ENCODE measurements at places on chromosomes 7 and 10.

DNA sequence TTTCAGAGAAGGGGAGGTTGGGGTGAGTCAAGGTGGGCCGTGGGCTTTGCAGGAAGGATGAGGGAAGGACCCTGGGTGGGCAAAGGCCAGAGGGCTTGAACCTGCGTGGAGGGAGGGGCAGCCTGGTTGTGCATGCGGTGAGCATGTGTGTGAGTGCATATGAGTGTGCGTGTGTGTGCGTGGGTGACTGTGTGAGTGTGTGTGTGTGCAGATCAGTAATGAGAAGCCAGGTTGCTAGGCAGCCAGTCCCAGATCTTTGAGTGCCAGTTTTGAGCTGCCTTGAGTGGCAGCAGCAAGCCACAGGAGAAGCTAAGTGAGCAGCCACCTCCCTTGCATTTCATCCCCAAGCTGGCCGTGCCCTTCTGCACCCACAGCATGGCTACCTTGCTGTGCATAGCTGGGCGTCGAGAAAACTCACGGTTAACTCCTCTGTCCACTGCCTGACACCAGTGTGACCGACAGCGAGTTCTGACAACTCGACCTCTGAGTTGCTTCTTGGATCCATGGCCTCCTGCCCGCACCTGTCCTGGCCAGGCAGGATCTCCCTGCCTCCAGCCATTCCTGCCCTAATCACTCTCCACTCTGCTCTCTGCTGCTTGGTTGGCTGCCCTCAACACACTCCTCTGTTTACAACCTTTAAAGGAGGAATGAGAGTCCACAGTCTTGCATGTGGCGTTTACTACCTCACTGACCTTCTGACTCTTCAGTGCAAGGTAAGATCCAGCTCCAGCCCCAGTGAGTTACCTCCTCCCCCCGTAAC lies 775.4 kb downstream of the TYW1 start:
- no peak for DNase-seq

GRCh38 chr10:3510741-3511140 lies 274.3 kb downstream of the KLF6 start:
- DNase-seq = no peak

- no peak for DNase-seq
Measured at GRCh38 chr10:121615836-121616235, 17.6 kb upstream of the FGFR2 start.

- no peak for DNase-seq
Measured at GRCh38 chr7:28807396-28807994, 150.6 kb downstream of the TRIL start.

DNA sequence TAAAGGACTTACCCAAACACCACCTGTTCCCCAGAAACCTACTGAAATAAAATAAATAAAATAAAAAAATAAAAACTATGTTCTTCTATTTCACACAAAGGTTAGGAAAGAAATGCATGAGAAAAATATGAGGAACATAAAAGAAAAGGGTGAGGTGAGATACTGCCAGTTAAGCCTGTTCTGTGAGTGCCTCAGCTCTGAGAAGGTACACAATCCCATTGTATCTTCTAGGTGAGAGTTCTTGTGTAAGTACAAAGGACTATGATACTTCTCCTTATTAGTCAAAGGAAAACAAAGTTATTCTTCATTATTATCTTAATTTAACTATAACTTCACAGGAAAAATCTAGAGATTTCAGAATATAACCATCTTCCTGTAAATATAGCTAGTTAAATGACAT lies 86.0 kb downstream of the ATE1 start:
- DNase-seq = peak; percentile 72

DNA sequence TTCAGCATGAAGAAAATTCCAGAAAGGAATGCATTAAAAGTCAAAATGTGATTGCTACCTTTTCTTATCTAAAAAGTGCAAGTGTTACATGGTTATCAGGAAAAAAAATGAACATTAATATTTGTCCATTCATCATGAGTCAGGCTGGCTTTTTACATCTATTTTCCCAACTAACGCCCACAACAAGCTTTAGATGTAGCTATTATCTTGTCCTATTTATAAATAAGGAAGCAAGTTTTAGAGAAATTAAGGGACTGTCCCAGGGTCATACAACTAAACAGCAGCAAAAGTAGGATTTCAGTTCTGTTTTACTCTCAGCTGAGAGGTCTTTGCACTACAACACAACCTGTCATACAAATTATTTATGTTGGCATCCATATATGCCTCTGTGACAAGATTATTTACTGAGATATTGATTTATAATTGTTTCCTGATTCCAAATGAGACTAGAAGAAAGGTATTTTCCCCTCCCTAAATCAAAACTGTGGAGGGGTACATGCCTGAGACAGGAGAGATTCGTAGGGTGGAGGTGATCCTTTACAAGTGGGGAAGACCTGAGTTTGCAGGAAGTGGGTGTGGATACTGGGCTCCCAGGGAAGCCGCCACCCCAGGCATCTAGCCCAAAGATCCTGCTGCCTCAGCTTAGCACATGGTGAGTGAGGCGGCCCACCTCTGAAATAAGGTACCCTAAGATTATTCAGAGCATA lies 57.2 kb upstream of the ARID5B start:
- DNase-seq = no peak

DNA sequence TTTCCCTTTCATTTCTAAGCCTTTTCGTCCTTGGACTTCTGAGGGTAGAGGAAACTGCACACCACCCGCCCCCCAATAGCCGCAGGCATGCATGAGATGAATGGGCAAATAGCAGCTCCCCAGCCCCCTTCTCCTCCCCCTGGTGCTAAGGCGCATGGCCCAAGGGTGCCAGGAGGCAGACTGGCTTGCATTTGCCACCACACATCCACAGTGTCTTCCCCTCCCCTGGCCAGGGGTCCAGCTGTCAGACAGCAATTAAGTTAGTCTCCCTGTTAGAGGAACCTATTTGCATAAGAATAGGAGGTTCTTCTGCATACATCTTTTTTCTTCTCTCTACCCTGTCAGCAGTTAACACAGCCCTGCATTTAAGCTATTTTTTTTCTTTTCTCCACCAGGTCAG lies 20.2 kb downstream of the TOMM7 start:
- DNase-seq = no peak

DNA sequence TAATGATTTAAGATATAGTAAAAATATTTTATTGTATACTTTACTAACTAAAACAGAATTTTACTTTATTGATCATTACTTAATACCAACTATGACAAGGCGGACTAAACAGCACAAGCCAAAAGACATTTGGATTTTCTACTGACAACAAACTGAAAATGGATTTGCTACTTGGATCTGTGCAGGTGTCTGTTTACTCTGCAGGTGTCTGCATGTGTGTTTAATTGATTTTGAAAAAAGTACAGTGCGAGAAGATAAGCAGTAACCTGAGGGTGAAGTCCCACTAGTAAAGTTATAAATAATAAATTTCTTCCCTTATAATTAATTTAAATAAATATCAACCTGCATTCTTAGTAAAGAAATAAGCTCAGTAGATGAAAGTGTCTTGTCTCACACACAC lies 696.8 kb upstream of the MBL2 start:
- no peak for DNase-seq

DNA sequence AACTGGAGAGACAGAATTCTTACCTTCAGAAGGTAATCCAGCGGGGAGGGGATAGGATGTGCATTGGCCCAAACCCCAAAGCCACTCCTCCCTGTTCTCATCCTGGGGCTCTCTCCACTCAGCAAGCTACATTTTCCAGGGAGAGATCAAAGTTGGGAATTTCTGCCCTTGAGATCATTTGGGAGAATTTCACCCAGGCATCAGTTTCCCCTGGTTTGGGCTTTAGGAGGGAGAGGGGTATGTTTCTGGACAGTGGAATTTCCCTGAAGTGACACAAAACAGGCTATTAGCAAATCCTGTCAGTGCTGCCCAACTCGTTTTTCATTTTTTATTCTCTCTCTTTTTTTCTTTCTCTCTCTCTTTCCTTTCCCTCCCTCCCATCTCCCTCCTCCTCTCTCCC lies 35.7 kb downstream of the CYP17A1 start:
- DNase-seq = peak; percentile 29

DNA sequence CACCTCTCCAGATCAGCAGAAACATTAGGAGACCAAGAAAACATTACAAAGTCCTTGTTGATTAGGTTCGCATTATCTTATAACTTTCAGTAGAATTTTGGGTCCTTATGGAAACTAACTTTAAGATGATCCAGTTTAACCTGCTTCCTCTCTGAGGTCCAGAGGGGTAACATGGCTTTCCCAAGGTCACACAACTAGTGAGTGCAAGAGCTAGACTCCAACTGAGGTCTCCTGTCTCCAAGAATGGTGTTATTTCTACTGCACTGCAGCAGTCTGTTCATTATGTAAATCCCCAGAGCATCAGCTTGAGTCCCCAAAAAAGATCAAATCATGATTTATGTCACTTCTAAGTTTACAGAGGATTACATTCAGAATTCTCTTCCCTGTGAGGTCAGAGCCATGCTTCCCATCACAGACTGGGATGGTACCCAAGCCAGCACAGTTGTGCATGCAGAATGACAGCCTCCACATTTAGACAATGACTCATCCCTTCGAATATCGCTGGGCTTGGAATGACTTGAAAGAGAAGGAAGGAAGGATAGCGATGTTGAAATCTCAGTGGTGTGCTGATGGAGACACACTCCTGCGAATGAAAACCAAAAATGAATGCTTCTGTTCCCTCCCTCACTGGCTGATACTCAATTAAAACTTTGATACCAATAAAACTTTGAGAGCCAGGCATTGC lies 163.1 kb upstream of the PLXNA4 start:
- DNase-seq = peak; percentile 78

DNA sequence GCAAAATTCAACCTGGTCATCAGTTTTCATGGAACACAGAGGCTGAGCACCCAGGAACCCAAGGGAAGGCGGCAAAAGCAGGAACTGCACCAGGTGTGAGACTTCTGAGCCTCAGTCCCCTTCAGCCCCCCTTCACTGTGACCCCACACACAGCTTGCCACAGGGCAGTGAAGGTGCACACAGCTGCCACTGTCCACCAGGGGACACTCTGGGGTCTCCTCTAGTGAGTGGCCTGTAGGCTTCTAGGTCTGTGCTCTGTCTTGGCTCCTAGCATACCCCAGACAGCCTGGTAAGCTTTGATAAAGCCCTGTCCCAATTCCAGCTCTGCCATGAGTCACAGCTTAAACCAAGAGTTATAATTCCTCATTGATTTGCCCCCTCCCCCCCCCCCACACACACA lies 12.1 kb downstream of the KCNH2 start:
- DNase-seq = no peak

- no peak for DNase-seq
Measured at GRCh38 chr10:62183442-62183841, 85.2 kb downstream of the RTKN2 start.

DNA sequence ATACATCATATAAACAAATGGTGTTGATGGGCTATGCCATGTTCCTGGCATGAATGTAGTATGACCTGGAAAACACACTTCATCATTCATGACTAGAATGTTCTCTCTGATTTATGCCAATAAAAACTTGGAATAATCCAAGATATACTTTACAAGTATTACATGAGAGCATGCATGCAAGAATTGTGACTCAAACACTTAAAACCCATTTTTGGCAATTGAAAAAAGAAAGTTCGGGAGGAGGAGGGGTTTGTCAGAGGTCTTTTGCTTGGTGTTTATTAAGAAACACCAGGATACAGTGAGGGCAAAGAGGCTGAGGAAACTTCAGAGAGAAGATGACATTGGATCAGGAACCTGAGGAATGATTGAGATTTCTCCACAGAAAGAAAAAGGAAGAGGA lies 10.2 kb upstream of the CUL1 start:
- DNase-seq = no peak

- DNase-seq = peak; percentile 98
Measured at GRCh38 chr10:77350711-77351119, 286.9 kb downstream of the KCNMA1 start.

DNA sequence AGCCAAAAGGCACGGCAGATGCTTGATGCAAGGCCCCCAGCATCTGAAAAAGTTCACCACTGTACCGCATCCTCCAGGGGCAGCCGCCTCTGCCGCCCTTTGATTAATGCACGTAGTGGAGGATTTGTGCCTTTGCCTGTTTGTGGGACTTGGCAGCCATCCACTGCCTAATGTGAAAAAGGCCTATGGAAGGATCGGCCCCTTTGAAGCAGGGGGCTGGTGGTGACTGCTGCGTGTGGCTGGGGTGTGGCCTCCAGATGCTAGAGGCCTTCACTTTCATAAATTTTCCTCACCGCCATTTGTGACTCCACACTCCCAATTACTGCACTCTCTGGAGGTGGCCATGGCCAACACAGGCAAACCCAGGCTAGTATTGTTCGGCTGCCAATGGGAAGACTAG lies 226.0 kb downstream of the BMPER start:
- DNase-seq = no peak

All from epithelial cell of esophagus (primary cell).